Stimulated activated CD8-positive, alpha-beta memory T cell treated with anti-CD3 and anti-CD28 coated beads, Interleukin-7, amount 100 ng/mL, for 24 hours (primary cell): ENCODE measurements at places on chromosomes 2 and 18.

DNA sequence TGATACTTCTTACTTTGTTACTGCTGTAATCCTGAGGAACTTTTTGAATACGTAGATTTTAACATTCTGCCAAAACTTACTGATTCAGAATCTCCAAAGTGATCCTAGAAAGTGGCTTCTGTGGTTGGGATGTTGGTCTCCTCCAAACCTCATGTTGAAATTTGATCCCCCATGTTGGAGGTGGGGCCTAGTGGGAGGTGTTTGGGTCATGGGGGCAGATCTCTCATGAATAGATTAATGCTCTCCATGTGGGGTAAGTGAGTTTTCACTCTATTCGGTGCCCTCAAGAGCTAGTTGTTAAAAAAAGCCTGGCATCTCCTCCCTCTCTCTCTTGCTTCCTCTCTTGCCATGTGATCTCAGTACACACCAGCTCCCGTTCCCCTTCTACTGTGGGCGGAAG, 329.9 kb downstream of the HRH4 start:
- DNase-seq = no peak

GRCh38 chr18:22739789-22740188, 193.3 kb upstream of the RBBP8 start:
- no peak for DNase-seq

DNA sequence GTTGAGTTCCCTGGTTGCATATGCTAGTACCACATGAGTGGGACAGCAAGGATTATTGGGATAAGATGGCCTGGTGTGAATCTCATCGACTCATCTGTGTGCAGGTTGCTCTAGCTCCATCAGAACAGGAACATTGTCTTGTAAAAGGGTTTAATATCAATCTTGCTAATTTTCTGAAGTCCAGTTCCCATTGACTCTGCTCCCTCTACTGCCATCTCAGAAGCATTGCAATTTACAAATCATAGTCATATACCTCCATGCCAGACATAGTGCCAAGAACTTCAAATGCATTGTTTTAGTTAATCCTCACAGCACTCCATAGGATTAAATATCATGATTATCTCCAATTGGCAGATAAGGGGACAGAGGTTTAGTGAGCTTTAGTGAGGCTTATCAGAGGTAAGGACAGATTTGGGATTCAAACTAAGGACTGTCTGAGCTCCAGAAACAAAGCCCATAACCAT, 4.8 kb upstream of the STAT4 start:
- DNase-seq = no peak

GRCh38 chr2:182858671-182859070, 7.8 kb downstream of the FRZB start:
- no peak for DNase-seq

- no peak for DNase-seq
Observed at GRCh38 chr2:105301646-105302045, 27.9 kb downstream of the TGFBRAP1 start.

DNA sequence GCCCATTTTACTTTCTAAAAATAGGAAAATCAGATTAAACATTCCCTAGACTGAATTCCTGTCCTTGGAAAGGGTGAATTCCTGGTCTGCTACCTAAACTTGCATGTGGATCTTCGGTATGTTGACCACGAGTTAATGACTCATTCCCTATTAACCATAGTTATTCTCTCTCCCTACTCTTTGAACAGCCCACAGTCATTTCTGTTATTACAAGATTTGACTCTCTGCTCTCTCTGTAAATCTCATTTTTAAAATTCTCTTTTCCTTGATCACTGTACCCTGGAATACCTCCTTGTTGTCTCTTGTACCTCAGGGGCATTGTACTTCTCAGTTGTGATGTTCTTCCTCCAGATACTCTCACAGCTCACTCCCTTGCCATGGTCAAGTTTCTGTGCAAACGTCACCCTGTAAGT, 92.0 kb upstream of the GULP1 start:
- DNase-seq = no peak

- no peak for DNase-seq
Observed at GRCh38 chr2:76187415-76187814, 476.7 kb upstream of the GCFC2 start.

DNA sequence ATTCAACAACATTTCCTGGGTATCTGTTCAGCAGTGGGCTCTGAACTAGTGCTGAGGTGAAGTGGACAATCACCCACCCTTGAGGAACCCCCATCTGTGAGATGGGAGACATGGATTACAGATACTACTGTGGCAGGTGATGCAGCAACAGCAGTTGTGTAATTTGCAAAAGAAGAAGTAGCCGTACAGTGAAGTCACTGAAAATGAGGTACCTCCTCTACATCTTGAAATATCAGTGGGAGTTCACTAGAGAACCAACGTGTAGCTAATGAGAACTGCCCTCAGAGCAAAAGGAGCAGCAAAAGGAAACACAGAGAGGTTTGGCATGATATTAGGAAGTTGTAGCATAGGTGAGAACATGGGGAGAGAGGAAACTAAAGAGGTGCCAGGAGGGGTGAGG, 41.3 kb downstream of the VSNL1 start:
- no peak for DNase-seq

DNA sequence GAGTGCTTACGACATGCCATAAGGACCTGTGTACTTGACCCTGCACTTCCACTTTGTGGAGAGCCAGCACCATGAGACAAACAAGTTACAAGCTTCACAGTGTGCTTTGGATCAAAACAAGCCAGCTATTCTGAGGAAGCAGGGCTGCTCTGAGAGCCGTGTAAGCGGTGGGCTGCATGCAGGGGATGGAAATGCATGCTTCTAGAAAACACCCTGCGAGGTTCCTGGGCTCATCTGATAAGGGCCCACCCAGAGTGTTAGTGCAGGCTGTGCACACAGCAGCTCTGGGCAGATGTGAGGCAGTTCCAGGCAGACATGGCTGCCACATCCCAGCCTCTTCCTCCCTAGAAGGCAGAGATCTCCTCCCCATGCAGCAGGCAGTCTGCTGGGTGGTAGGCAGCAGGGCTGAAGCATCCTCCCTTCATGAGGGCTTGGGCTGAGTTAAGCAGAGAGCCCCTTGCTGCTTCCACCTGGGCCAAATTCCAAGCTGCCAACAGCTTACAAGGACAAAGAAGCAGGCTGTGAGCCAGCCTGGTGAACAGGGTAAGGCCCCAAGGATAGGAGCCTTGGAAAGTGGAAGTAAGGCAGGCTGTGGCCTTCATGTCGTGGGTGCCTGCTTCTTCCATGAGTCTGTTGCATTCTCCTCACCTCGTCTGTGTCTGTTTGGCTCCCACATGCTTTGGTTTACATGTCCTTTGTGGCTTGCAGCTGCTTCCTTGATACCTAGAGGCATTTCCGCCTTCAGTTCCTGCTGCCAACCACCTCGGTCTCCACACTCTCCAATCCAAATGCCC, 7.7 kb downstream of the PSD4 start:
- no peak for DNase-seq

GRCh38 chr2:133641497-133641896, 73.2 kb upstream of the NCKAP5 start:
- DNase-seq = no peak

GRCh38 chr2:39874236-39874635, 95.2 kb upstream of the THUMPD2 start:
- no peak for DNase-seq
